ENCODE measurements at places on chromosomes 12 and 14.

GRCh38 chr14:69537900-69538299 is 36.8 kb downstream of the CCDC177 start:
- no peak for DNase-seq

- no peak for DNase-seq
Measured at GRCh38 chr14:105601360-105602242, 75.2 kb downstream of the TMEM121 start.

DNA sequence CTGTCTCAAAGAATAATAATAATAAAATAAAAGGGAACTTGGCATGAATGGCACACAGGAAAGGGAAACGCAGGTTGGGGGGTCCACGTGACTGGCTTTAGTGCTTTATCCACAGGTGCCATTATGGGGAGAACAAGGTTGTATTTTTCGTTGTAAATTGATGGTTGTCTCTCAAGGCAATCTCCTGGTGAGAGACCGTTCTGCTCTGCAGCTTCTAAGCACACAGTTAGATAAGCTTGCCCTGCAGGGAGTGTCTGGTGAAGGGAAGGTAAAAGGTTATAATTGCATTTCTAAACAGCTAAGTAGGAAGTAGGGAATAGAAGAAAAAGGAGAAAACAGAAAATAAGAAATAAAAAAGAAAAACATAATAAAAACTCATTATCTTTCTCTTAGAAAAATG is 69.1 kb upstream of the CPSF6 start:
- no peak for DNase-seq

DNA sequence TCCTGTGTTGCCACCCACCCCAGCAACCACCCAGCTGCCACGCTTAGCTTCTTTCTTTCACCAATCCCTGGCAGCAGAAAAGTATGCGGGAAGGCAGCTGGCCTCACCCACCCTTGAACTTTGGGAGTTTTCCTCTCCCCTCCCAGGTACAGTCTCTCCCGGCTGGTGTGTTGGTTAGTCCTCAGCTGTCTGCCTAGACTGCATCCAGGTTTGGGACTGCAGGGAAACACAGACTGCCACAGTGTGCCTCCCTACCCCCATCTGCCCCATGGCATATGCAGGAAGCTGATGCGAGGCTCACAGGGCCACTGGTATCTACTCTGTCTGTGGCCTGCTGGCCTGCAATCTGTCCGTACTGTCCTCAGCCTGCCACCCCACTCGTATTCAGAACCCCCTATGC is 2.1 kb downstream of the CD9 start:
- no peak for DNase-seq

DNA sequence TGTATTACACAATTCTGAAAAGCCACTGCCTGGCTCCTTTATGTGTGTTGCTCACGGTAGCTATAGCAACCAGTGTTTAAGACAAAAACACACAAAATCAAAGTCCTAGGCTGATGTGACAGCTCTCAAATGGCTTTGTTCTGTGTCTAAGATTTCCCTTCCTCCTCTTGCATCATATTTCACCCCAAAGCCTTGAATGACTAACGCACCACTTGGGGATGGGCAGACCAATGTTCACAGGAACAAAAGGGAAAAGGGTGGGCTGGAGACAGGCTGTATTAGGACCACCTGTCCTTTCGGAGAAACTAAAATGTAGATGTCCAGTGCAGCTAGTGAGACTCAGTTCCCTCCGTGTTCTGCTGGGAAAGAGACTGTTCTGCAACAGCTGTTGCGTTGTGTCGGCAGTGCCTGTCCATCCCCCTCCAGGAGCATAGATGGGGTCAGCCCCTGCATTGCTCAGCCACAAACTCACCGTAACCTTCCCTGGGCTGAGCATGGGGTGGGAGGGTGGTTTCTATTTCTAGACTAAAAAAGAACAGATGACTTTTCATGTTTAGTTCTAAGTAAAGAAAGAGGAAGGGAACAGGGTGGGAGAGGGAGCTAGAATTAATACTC is 26.8 kb upstream of the DAAM1 start:
- no peak for DNase-seq

DNA sequence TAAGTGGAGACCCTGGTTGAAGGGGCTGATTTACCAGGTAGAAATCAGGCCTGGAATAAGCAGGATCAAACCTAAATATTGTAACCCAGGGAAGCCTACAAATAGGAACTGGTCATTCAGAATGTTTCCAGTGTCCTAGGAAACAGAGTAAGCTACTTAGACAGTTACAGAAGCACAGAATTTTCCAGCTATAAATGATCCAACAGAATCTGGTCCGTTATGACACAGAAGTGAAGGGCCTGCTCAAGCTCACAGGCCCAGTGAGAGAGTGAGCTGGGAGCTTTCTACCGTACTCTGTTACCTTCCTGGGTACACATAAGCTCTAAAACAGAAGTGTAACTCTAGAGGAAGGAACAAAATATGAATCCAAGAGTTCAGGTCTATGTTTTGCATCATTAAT is 119.1 kb downstream of the TTC7B start:
- DNase-seq: no peak

DNA sequence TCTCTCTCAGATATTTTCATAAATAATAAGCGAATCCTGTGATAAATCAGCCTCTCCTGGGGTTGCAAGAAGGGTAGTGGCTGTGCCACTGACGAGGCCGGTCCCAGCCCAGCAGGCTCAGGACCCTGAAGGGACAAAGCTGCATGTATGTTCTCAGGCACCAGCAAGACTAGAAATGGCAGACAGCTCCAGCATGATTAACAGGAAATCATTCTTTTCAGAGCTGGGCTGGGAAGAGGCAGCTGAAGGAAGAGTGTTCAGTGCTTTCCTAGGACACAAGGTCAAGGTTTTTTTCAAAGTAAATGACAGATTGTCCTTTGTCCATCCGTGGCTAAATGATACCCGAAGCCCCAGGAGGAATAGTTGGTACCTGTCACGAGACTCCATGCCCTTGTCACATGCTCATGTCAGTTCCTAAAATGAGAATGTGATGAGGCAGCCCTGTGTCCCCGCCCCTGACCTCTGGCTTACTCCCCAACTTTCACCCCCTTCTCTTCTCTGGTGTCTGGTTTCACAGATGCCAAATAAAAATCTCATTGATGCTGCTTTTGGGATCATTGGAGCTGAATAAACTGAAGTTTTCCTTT is 65.1 kb downstream of the PPP1R36 start:
- no peak for DNase-seq

DNA sequence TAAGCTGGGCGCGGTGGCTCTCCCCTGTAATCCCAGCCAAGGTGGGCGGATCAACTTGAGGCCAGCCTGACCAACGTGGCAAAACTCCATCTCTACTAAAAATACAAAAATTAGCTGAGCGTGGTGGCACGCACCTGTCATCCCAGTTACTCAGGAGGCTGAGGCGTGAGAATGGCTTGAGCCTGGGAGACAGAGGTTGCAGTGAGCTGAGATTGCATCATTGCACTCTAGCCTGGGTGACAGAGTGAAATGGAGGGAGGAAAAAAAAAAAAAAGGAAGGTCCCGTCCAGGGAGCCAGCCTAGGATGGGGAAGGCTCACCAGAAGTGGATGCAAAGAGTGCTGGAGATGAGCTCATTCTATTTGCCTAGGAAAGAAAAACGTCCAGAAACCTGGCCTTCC is 1.9 kb upstream of the CD27 start:
- DNase-seq: no peak

GRCh38 chr14:74698465-74698864 is 14.4 kb downstream of the AREL1 start:
- DNase-seq: no peak

DNA sequence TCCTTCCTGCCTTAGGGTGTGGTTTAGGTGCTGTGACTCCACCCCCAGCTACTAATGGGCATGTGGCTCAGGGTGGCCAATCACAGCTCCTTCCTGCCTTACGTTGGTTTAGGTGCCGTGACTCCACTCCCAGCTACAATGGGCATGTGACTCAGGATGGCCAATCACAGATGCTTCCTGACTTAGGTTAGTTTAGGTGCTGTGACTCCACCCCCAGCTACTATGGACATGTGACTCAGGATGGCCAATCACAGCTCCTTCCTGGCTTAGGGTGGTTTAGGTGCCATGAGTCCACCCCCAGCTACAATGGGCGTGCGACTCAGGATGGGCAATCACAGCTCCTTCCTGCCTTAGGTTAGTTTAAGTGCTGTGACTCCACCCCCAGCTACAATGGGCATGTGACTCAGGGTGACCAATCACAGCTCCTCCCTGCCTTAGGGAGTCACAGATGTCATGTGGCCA is 163.9 kb downstream of the TBX5 start:
- peak; percentile 4 for DNase-seq

- DNase-seq: peak; percentile 84
Measured at GRCh38 chr12:64221651-64222008, 466 bp downstream of the KICS2 start.

DNA sequence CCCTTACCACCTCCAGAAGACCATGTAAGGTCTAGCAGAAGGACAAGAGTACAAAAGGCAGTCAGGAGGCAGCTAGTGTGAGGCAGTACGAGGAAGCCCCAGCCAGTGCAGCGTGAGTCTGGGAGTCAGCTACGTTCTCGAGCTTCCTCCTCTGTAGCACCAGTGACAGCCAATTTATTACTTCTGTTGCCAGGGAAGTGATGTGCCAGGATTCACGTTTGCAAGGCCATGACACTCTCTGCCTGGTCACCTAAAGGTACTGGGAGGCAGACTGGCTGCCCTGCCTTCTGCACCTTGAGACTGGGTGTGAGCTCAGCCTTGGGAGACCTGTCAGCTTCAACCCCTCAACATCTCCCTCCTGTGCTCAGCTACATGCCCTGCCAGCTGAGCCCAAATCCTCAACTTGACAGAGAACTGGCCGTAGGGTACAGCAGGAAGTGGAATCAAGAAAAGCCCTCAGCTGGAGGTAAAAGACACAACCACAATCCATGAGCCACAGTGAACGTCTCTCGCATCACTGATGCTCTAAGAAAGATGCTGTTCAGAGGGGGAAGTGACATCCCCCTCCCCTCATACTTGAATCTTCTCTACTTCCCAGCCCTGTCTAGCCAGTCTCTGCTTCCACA is 182.5 kb upstream of the RGS6 start:
- peak; percentile 17 for DNase-seq

- DNase-seq: no peak
Measured at GRCh38 chr12:132834181-132834711, 5.6 kb upstream of the GOLGA3 start.

GRCh38 chr12:81958406-81958805 is 199.3 kb upstream of the PPFIA2 start:
- DNase-seq: no peak

DNA sequence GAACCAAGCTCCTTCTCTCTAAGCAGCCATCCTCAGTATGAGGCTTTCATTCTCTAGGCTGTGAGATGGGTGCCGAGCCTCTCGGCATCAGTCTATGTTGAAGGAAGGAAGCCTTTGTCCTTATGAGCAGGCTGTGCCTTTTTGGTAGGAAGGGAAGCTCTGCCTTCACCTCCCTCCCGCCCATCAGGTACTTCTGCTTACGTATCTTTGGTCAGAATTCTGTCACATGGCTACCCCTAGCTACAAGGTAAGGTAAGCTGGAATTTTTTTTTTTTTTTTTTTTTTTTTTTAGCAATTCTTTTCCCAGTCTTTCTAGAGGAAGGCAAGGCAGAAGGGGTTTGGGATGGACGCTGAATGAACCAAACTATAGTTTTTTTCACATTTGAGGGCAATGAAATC is 16.9 kb downstream of the BATF start:
- no peak for DNase-seq

DNA sequence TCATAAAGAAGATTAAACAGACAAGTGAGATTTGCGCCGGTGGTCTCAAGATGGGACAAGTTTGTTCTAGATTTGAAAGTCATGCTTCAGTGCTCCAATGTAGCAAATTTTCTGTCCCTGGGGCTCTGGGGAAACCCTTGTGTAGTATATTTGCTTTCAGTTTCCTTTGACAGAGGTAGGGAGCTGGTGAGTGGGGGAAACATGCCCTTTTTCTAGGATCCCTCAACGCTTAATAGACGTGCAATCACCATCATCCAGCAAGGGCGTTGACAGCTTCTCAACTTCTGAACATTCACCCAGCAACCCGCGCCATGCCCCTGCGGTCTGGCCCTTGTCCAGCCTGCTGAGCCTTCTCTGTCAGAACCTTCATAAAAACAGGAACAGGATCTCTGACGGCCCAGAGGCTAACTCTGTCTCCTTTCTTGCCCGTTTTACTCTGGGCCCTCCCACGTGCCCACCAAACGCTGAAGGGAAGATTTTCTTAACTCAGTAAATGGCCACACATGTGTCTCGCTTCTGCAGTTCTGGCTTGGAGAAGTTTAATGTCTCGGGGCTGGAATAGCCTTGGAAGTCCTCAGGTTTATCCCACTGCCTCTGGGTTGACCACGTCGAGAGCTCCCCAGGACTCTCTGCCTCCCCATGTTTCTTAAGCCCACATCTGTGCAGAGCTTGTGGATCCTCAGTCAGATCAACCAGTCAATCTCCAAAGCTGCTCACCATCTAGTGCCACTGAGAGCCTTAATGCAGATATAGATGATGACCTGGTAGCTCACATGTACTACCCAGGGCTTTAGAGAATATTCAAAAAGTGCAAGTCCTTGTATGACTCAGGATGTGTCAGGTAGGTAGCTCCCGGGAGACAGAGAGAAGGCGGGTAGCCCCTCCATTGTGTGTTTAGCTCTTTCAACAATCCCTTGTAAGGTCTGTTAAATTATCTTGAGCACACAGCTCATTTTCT is 58.1 kb upstream of the CCND2 start:
- peak; percentile 98 for DNase-seq

GRCh38 chr12:99154216-99154982 is 493.2 kb upstream of the GARIN6 start:
- no peak for DNase-seq

- no peak for DNase-seq
Measured at GRCh38 chr12:127810041-127810440, 456.9 kb upstream of the TMEM132C start.

GRCh38 chr14:54455363-54455762 is 14.2 kb upstream of the CNIH1 start:
- DNase-seq: no peak

DNA sequence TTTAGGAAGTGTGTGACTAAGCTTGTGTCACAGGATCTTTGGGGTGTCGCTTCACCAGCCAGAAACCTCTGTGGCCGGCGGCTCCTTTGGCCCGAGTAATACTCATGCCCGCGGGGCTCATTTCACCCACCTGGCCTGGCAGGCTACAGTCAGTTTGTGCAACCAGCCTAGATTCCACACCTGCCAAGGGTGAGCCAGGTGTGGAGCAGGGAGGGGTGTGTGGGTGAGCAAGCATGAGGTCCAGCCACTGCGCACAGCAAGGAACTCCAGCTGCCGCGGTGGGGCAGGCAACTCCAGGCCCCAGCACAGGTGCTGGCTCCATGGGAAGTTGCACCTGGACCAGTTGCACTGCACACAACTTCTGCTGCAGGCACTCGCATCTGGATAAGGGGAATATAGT is 462.3 kb upstream of the LRFN5 start:
- no peak for DNase-seq

- no peak for DNase-seq
Measured at GRCh38 chr14:94575730-94576585, 5.3 kb upstream of the SERPINA5 start.

DNA sequence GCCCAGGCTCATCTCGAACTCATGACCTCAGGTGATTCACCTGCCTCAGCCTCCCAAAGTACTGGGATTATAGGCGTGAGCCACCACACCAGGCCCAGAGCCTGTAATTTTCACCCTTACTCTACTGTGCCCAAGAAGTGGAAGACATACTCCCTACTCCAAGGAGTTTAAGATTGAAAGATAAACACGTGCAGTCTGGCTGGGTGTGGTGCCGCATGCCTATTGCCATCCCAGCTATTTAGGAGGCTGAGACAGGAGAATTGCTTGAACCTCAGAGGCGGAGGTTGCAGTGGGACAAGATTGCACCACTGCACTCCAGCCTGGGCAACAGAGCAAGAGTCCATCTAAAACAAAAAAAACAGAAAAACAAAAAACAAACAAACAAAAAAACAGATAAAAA is 90.0 kb downstream of the NINJ2 start:
- DNase-seq: no peak

- no peak for DNase-seq
Measured at GRCh38 chr12:3698218-3698974, 54.5 kb downstream of the CRACR2A start.
